Stimulated activated CD4-positive, alpha-beta T cell treated with anti-CD3 and anti-CD28 coated beads, Interleukin-2, amount 100 ng/mL, for 24 hours (primary cell): ENCODE measurements at places on chromosomes 1 and 21.

- DNase-seq, result no peak
Observed at GRCh38 chr21:42544544-42544943, 30.9 kb downstream of the SLC37A1 start.

GRCh38 chr1:241336335-241336734 is 20.7 kb downstream of the RGS7 start:
- DNase-seq, result no peak

GRCh38 chr1:30604801-30605440 is 118.5 kb downstream of the MATN1 start:
- DNase-seq, result no peak

- no peak for DNase-seq
Observed at GRCh38 chr1:110872366-110872744, 593 bp upstream of the CD53 start.

GRCh38 chr1:14513111-14513510 is 85.4 kb upstream of the KAZN start:
- DNase-seq, result no peak

- peak; percentile 86 for DNase-seq
Observed at GRCh38 chr1:2044510-2045319, 5.5 kb upstream of the PRKCZ start.

DNA sequence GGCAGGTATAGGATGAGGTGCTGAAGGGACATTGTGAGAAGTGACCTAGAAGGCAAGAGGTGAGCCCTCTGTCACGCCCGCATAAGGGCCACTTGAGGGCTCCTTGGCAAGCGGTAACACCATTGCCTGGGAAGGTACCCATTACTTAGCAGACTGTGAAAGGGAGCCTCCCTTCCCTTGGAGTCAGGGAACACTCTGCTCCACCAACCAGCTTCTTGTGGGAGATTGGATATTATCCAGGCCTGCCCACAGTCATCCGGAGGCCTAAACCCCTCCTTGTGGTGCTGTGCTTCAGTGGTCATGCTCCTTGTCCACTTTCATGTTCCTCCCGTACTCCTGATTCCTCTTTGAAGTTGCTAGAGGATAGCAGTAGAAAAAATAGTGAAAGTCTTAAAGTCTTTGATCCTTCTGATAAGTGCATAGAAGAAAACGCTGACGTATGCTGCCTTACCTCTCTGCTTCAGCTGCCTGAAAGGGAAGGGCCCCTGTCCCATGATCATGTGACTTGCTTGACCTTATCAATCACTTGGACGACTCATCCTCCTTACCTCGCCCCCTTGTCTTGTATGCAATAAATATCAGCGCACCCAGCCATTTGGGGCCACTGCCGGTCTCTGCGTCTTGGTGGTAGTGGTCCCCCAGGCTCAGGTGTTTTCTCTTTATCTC is 16.0 kb downstream of the RBBP4 start:
- DNase-seq, result no peak

- DNase-seq, result peak; percentile 59
Observed at GRCh38 chr1:224623743-224624333, 7.7 kb downstream of the CNIH3 start.

DNA sequence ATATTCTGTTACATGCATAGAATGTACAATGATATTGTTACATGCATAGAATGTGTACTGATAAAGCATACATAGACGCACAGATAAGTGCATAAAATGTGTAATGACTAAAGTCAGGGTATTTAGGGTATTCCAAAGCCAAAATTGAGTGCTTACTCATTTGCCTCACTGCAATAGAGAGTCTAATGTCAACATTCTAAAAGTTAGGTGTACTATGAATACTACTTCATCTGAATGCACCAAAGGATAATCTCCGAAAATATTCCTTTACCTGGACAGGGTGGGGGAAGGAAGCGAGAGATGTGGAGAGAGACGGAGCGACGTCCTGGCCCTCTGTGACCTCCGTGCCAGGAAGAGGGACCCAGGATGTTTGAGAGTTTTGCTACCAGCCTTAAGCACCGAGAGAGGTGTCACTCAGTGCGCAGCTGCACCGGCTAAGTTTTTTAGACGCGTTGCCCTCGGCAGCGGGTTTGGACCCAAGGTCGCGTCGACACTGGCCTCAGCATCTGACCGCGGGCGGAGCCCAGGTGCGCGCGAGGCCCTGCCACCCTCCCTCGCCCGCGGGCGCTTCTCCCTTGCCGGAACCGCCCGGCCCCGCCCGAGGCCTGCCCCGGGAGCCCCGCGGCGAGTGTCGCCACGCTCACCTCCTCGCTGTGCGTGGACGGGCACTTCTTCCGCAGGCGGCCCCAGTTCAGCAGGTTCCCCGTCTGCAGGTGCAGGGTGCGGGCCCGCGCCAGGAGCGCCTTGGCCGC is 660 bp downstream of the GCLM start:
- DNase-seq, result peak; percentile 54

DNA sequence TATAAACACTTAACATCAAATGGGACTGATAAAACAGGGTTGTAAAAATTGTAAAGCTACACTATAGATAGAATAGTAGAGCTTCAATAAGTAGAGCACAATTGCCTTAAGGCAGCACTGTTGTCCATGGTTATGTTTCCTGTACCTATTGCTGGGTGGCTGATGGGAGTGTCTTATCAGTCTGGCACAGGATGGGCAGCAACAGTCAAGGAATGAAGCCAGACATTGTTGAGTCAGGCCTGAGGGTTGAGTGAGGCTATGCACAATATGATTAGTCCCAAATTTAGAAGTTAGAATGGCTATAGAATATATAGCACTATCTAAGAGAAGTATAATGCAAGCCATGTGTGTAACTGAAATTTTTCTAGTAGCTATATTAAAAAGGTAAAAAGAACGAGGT is 25.0 kb upstream of the CD1D start:
- no peak for DNase-seq

GRCh38 chr1:169483500-169483966 is 2.2 kb downstream of the SLC19A2 start:
- no peak for DNase-seq

DNA sequence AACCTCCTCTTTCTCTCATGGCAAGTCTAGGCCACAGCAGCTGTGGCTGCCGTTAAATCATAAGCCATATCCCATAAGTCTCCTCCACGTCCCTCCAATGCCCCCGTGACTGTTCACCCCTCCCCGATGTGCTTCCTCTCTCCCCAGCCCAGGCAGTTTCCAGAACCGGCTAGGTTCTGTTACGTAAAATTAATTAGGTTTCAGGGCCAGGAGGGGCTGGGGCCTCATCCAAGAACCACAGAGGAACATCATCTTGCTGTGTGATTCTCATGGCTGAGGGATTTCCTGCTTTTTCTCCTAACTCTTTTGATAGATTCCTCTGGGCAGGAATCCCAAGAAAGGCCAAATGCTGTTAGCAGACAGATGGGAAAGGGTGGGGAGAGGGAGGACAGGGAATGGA is 141.8 kb upstream of the AJAP1 start:
- no peak for DNase-seq

GRCh38 chr1:17434601-17435000 is 4.9 kb downstream of the RCC2 start:
- DNase-seq, result no peak

DNA sequence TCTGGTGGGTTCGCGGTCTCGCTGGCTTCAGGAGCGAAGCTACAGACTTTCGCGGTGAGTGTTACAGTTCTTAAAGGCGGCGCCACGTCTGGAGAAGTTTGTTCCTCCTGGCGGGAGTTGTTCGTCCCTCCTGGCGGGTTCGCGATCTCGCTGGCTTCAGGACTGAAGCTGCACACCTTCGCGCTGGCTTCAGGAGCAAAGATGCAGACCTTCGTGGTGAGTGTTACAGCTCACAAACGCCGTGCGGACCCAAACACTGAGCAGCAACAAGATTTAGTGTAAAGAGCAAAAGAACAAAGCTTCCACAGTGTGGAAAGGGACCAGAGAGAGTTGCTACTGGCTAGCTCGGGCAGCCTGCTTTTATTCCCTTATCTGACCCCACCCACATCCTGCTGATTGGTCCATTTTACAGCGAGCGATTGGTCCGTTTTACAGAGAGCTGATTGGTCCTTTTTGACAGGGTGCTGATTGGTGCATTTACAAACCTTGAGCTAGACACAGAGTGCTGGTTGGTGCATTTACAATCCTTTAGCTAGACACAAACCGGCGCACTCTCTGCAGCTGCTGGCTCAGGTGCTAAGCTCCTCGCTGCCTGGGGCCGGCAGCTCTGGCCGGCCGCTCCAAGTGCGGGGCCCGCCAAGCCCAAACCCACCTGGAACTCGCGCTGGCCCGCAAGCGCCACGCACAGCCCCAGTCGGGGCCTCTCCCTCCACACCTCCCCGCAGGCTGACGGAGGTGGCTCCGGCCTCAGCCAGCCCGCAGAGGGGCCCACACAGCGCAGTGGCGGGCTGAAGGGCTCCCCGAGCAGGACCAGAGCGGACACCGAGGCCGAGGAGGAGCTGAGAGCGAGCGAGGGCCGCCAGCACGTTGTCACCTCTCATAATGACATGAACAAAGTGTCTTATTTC is 172.8 kb upstream of the KCTD3 start:
- no peak for DNase-seq

DNA sequence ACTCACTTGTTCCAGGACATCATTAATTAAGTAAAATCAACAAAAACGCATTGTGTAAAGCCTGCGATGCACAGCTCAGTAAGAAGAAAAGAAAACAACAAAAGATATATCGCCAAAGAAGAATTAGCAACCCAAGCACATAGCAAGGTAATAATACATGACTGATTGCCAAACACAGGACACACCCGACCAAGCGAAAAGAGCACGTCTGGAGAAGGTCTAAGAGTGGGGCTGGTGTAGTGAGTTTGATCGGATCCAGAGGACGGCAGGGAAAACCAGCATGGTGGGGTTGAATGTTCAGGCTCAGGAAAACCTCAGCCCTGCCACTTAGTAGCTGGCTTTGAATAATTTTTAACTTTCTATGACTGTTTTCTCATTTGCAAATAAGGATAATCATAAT is 69.8 kb downstream of the JAK1 start:
- no peak for DNase-seq

DNA sequence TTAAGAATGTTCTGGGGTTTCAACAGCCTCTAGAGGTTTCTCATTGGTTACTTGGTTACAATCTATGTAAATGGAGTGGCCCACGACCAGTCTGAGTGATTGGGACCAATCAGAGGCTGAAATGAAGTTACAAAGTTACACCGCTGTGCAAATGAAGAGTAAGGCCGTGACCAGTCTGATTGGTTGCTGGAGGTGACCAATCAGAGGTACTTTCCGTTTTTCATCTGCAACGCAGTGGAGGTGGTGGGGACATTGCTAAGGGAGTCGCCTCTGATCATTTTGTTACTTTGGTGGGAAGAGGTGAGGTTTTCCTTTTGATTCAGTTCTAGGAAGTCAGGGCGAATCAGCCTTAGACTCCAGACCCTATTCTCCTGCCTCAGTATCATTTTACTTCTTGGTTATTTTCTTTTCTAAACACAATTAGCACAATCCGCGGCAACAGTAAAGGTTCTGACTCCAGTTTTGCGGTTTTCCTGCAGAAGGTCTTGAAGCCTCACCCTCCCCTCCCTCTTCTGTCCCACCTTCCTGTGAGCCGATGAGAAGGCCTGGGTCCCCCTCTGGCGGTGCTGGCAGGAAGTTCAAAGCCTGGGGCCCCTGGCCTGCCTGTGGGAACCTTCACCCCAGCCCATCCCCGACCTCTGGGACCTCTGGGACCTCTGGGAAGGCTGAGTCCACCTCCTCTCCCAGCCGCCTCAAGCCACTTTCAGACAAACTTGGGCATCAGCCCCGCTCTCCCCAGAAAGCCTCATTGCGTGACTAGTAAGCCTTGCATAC is 38.7 kb upstream of the TTC34 start:
- peak; percentile 61 for DNase-seq

GRCh38 chr1:47416319-47417169 is 459 bp downstream of the FOXE3 start:
- no peak for DNase-seq

- DNase-seq, result no peak
Observed at GRCh38 chr1:9385801-9386573, 93.3 kb downstream of the SPSB1 start.

- DNase-seq, result no peak
Observed at GRCh38 chr1:182910143-182910542, 42.8 kb downstream of the SHCBP1L start.

GRCh38 chr1:32538887-32539583 is at the start of gene ZBTB8A:
Gene ZBTB8A, plus strand, starts transcription at chr1:32539427. Its CDS starts 53,505 bp downstream, at chr1:32592932.
- DNase-seq, result peak; percentile 34
